ENCODE measurements at places on chromosomes 6 and 20.

DNA sequence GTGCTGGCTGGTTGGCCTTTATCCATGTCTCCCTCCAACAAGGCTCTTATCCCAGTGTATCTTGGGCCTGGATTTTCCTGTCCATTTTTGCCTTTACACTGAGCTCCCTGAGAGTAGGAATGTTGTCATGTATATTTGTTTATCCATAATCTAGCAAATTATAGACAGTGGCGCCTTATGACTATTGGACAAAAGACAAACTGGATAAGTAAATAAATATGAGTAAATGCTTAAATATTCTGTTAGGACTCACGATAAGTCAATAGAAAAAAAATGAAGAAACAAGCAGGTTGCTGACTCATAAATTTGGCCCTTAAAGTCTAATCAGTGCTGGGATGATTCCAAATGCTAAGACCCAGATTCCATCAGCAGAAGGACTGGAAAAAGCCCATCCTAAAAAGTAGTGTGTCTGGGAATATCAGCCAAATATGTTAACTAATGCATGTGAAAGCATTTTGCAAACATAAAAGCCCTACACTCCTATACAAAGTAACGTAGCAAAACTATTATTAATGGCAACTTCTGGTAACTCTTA lies 55.0 kb upstream of the PCSK2 start:
- no peak for DNase-seq

DNA sequence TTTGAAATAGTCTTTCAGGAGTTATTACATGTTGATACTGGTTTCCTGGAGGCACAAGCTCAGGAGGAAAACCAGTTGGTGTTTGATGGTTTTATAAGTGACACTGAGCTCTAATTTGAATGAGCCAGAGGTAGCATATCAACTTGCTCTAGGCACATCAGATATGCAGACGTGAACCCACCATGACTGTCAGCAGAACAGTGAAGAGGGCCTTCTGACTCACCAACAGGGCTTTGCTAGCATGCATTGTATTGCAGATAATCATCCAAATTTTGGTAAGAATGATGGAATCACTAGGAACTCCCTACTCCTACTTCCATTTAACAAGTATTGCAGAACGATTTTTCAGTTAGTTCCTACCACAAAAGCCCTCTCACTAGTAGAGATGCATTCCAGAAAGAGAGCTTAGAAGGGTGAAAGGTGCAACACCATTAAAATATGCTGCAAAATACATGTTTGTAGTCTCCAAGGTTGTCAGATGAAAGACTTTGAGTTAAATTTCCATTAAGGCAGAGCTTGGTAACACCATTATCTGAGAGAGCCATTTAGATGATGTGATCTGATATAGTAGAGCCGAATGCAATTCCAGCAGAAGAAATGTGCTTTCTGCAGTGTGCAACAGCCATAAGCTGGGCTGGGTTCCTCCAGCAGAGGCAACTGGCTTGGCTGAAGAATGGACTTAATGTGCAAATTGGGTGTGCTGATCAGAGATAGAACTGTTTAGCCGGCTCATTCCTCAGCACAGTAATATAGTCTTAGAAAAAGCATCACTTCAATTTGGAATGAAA lies 968.7 kb upstream of the ADGRB3 start:
- DNase-seq = no peak

- peak; percentile 19 for DNase-seq
Measured at GRCh38 chr6:129686941-129687627, 22.9 kb downstream of the ARHGAP18 start.

DNA sequence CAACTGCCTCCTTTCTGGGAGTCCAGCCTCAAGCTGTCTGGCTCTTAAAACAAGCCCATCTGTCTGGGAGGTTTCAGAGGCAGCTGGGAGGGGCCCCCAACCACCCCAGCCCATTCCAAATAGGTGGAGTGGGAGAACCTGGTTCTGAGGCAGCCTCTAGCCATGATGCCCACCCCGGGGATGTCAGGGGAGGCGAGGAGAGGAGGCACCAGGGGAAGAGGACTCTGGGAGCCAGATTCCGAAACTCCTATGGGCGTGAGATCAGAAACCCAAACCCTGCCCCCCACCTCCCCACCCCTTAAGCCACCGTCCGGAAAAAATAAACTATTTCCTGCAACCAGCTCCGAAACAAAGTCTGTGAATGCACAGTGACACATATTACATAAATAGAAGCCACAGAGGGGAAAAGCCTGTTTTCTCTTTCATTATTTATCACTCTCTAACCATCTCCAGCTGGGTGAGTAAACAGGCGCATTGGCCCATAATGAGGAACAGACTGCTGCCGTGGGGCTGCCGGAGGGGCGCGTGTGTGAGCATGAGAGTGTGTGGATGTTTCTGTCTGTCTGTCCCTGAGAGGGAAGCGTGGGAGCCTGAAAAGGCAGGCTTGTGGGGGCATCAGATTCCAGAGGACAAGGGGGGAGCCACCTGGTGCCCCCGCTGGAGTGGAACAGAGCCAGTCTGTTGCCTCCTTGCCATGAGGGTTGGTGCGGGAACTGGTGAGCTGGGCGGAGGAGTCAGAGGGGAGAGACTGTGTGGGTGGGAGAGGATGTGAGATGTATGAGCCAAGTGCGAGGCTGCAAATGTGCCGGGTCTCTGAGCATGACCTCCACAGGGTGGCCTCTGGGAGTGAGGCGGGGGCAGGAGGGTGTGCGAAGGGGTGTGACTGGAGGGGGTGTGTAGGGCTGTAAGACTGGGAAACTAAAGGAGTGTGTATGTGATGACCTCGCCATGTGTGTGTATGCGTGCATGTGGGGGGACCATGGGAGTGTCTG lies 14.3 kb upstream of the FOXP4 start:
- peak; percentile 84 for DNase-seq

GRCh38 chr20:3672547-3673171 lies 9.2 kb downstream of the ADAM33 start:
- no peak for DNase-seq

GRCh38 chr20:10629946-10630650 lies 43.7 kb downstream of the JAG1 start:
- DNase-seq = no peak

DNA sequence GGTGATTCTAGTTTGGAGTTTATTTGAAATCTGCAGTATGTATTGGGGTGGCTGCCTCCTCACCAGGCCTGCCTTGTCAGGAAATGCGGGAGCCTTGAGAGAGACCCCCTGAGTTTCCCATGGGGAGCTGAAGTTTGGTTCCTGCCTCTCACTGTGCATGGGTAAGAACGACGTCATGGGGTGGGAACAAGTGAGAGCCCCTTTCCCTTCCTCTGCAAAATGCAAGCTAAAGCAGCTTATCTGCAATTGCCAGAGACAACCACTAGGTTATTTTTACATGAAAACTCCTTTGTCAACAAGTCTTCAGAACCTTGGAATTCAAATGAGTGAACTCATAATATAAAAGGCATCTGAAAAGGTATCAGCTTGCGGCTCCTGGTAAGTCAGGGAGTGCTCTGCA lies 58.4 kb downstream of the TMEM170B start:
- DNase-seq = no peak
